ENCODE measurements at places on chromosomes 4 and X.
A peak's percentile ranks its signal among the peaks of the same experiment; 100 is the strongest.

DNA sequence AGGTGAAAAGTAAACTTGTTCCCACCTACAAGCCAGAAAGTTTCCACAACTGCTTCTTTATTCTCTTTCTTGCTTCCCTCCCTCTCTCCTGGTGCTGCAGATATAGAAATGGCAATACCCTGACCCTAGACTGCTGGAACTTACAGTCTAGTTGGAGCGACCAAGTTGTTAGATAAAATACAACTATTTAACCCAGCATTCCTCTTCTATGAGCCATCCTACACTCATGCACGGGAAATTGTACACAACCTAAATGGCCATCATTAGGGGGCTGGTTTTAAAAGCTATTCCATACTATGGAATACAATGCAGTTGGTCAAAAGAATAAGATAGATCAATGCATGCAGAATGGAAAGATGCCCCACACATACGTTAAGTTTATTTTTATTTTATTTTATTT is 41.1 kb downstream of the PJA1 start:
- no peak for DNase-seq

DNA sequence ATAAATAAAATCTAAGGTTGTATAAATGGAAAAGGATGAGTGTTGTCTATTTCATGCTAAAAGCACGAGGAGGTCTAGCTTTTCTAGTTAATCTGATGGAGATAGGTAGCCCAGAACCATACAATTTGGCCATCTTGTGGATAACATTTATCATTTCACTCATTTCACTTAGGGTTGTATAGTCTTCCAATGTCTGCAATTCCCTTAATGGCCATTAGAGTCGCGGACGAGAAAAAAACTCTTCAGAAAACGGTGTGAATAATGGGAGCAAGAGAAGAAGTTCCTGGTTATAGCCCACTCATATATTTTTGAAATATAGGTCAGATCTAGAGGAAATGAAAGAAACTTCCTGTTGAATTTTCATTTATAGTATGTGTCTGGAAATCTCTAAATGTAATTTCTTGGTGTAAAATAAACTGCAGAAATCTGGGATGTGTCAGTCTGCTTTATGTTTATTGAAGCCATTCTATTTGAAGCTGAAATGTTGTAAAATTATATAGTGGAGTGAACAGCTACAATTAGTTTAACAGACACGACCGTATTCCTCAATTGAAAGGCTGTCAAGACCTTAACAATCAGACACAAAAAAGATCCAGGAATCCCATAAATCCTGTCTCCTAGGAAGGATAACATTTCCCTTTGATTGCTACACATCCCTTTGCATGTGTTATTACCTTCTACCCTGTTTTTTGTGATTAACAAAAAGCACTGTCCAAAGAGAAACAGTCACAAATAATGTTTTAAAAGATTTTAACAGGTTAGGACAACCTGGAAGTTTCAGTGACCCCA is 47.7 kb upstream of the MGST2 start:
- no peak for DNase-seq

DNA sequence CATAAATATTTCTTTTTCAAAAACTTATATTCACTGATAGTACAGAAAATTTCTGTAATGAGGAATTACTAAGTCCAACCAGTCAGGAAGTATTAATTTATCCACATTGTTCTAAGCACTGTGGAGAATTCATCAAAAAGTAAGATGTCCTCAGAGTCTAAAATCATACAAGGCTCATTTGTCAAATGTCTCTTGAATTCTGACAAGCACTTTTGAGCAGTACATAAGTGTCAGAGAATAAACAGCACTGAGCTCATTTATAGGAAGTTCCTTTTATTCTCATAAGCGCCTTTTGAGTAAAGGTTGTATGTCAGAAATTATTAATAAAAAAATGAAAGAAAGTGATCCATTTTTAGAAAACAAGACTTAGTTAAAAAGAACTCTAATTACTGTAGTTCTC is 523.2 kb upstream of the EPHA5 start:
- no peak for DNase-seq

- DNase-seq: no peak
Measured at GRCh38 chrX:97066381-97066780, 182.7 kb downstream of the RPA4 start.

DNA sequence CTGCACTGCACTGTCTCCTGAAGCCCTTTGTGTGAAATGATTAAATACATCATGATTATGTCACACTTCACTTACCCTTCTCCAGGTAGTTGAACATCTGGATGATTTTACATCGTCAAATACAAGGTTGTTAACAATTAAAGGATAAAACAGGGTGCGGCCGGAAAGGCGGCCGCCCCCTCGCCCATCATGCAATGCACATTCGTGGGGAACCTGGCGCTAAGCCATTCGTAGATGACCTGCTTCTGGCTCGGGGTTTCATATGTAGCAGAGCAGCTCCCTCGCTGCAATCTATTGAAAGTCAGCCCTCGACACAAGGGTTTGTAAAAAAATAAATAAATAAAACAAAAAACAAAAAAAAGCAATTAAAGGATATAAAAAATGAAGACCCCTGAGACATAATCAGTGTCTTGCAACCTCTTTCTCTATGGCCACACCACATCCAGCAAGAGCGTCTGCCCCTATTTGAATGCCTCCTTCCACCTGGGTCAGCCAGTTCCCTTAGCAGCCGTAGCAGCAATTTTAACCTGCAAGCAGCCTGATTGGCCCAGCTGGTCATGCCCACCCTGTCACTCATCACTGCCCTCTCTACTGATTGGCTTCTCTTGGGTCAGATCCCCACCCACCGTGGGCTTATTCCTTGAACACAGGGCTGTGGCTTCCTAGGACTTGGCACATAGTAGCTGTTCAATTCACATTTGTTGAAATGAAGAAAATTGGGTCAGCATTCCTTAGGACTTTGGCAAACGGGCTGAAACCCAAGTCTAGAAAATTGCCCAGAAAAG is 147.8 kb upstream of the PSAPL1 start:
- no peak for DNase-seq

GRCh38 chr4:173257732-173258717 is 76.1 kb downstream of the HMGB2 start:
- peak; percentile 23 for DNase-seq

- DNase-seq: no peak
Measured at GRCh38 chr4:135694066-135694465, 1492.5 kb upstream of the PABPC4L start.

GRCh38 chrX:65707151-65707550 is 39.7 kb downstream of the MSN start:
- DNase-seq: no peak

DNA sequence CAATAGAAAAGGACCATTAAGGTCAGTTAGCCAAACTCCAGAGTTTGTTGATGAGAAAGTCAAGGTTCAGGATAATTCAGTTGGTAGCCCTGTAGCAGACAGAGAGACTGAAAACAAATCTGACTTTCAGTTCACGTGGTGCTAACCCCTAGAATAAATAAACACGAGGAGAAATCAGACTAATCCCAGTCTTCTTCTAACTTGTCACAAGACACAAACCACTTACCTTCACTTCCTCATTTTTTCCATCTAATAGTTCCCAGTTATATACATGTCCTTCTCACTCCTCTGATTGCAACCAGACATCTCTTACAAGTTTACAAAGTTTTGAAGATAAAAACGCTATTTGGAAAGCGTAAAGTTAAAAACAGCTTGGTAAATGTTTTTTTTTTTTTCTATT is 7.7 kb downstream of the TLR7 start:
- no peak for DNase-seq

DNA sequence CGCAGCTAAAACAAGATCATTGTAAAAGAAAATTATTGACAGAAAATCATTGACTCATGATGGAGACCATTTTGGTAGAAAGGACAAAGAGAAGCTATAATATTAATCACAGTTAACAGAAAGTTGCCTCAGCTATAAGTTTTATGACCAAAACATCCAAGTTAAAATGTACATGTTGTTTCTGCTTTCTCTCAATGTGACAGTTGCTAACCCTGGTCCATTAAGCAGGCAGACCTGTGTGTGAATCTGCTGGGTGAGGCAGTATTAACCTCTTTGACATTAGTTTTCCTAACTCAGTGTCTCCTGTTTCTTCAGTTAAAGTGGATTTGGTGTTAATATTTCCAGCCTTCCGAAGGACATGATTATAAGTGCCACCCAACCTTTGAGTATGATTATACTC is 94.8 kb upstream of the DCLK2 start:
- DNase-seq: no peak

- no peak for DNase-seq
Measured at GRCh38 chr4:152476796-152477195, 59.1 kb downstream of the FBXW7 start.

DNA sequence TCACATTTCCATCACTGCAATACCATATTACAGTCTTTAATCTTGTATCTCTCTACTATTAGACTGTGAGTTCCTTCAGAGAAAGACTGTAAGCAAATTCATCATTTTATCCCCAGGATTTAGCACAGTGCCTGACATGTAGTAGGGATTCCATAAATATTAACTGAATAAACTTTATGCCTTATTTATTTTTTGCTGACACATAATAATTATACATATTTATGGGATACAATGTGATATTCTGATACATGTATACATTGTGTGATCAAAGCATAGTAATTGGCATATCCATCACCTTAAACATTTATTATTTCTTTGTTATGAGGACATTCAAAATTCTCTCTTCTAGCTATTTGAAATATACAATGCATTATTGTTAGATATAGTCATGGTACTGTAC is 3.7 kb downstream of the PPEF2 start:
- DNase-seq: no peak

DNA sequence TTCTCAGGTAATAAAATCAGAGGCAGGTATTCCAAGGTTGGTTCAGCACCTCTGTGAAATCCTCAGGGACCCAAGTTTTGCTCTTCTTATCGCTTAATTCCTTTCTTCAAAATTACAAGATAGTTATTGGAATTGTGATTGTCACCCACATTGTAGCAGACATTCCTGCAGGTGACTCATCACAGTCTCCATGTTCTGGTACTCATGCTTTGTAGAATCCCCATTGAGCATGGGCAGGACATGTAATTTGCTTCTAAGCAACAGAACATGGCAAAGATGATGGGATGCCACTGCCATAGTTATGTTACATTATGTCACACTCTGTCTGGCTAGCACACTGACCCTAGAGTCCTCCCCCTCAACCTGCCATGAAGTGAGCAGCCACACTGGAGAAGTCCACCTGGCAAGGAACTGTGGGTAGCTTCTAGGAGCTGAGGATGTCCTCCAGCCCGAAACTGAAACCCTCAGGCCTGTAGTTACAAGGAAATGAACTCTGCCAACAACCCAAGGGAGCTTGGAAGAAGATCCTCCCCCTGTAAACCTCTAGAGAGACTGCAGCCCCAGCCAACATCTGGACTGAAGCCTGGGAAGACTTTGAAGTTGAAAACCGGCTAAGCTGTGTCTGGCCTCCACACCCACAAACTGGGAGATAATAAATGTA is 58.3 kb upstream of the GUCY1A1 start:
- DNase-seq: no peak

DNA sequence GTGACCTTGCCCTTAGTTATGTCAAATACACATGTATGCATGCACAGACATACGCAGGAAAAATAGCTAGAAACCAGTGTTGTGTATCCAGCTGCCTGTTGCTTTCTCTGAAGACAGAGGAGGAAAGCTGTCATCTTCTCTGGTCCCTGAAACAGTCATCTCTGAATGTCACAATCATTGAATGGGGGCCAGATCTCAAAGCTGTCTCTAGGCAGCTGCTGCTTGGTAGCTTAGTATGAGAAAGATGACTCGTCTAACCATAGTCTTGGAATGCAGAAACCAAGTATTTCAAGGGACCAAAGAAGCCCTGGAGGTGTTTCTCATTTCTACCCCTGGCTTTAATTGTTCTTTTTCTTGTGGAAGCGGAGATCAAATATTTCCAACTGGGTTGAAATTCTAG is 4.0 kb downstream of the GRIA3 start:
- DNase-seq: no peak

DNA sequence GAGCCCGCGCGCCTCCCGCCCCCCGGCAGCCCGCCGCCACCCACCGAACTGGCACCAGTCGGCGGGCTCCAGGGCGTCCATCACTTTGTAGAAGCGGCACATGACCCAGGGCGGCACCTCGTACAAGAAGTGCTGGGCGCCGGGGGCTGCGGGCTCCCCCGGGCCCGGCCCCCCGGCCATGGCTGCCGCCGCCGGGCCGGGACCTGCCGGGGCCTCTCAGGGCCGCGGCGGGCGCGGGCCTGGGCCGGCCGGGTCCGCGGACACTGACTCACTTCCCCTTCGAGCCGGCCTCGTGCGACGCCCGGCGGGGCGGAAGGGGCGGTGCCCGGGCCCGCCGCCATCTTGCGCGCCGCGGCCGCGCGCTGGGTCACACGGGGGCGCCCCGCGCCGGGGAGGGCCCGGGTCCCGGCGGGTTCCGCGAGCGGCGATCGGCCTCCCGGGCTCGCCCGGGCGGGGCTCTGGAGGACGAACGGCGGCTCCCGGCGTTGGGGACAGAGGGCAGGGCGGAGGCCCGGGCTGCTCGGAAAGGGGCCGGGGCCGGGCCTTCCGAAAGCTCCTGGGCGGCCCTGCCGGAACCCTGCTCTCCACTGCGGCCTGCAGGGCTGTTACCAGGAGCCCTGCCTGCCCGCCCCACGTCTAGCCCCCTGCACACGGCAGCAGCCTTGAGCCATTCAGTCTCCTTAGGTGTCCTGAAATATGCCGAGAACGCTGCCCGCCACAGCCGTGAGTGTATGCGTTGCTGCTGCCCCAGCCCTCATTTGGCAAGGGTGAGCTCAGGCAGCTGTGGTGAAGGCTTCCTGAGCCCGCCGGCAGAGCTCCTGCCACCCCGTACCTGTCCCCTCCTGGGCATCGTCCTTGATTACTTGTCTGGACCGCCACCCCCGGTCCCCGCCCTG is at the start of gene IRAK1:
IRAK1 (minus strand) TSS at position 270 of the 896 bp plus-strand sequence; CDS start at position 180, 90 bp downstream.
- DNase-seq: peak; percentile 73

- no peak for DNase-seq
Measured at GRCh38 chrX:74419864-74420195, 1.5 kb upstream of the SLC16A2 start.

- no peak for DNase-seq
Measured at GRCh38 chr4:114941503-114941902, 171.9 kb downstream of the NDST4 start.

GRCh38 chr4:169201222-169202144 is 69.3 kb downstream of the SH3RF1 start:
- DNase-seq: no peak

- peak; percentile 53 for DNase-seq
Measured at GRCh38 chrX:102659790-102660757, 8.8 kb downstream of the GPRASP1 start.

Data from GM06990 (cell line).